ENCODE measurements at places on chromosomes 5 and 9. TPM values are rescaled to one million over a fixed set of nuclear protein-coding genes. Genes with fewer than 3 reads are reported as not detected.

GBA2 gene
- 30.9 TPM for total RNA-seq

PTPN3 gene
- 7.2 TPM for total RNA-seq

ADAMTSL1 gene
- total RNA-seq = 128 TPM

SPATA6L gene
- 0.39 TPM for total RNA-seq

SPATA31A3 gene
- not detected for total RNA-seq

PCDHGA6 gene
- 6.7 TPM for total RNA-seq

POC5 gene
- total RNA-seq = 7.0 TPM

DMRTA1 gene
- 0.66 TPM for total RNA-seq

GZMA gene
- not detected for total RNA-seq

Data from smooth muscle cell of the pulmonary artery (primary cell).